ENCODE measurements at places on chromosomes 7 and 10. TPM values are rescaled to one million over a fixed set of nuclear protein-coding genes. Genes with fewer than 3 reads are reported as not detected.

Gene IDI2
- total RNA-seq: not detected

Gene CCDC7
- total RNA-seq: 28.0 TPM

Gene CD36
- 10.0 TPM for total RNA-seq

Gene NUTM2E
- total RNA-seq: 0.16 TPM

Gene UBTD1
- 17.4 TPM for total RNA-seq

Gene SFTPA1
- total RNA-seq: not detected

Gene GPR15LG
- 0.44 TPM for total RNA-seq

Gene CYP2C9
- total RNA-seq: 2.9 TPM

Gene NPC1L1
- total RNA-seq: 0.88 TPM

GRCh38 chr7:44633254-44634186, 27.1 kb downstream of the OGDH start:
- peak overlapping the region; percentile 64 for H3K27ac ChIP-seq
- peaks cover 58% of the 10 kb centered on the region for H3K4me1 ChIP-seq
- H3K4me3 ChIP-seq: no peak overlapping the region
- H3K27me3 ChIP-seq: no peaks in the 10 kb centered on the region

DNA sequence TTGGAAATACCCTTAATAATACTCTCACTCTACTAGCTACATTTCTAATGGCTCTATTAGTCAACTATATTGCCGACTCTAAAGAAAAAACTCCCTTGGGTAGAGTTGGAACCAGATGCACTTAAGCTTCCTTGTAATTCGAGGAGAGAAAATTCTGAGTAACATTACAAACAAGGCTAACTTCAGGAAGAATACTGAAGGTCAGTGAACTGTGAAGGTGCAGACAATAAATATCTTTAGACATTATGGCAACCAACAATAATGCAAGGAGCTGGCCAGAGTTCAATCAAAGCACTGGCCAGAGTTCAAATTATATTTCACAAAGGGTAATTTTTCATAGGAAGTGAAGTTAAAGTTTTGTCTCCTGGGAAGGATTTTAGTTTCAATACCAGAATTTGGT, 40.7 kb upstream of the MRLN start:
- no peaks in the 10 kb centered on the region for H3K4me1 ChIP-seq
- no peaks in the 10 kb centered on the region for H3K27me3 ChIP-seq
- H3K27ac ChIP-seq: no peak overlapping the region
- H3K36me3 ChIP-seq: peaks cover 7% of the 10 kb centered on the region
- DNase-seq: no peak

DNA sequence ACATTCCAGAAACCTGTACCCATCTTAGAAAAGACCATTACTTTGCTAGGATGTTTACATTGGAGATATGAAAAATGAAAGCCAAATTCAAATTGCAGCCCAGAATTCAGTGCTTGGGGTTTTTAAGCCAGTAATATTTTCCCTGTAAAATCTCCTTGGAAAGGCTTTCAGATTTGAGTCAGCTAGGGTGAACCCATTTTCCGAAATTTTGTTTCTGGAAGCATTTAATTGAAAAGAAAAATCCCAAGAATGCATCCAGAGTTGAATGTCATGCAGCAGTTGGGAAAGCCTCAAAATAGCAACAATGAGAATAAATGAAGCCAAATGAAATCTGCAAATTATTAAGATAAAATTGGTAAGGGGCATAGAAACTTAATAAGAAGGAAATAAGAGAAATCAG, 106.4 kb downstream of the BMPER start:
- H3K4me3 ChIP-seq: no peak overlapping the region
- H3K27me3 ChIP-seq: no peaks in the 10 kb centered on the region
- no peaks in the 10 kb centered on the region for H3K4me1 ChIP-seq
- no peak overlapping the region for H3K27ac ChIP-seq

DNA sequence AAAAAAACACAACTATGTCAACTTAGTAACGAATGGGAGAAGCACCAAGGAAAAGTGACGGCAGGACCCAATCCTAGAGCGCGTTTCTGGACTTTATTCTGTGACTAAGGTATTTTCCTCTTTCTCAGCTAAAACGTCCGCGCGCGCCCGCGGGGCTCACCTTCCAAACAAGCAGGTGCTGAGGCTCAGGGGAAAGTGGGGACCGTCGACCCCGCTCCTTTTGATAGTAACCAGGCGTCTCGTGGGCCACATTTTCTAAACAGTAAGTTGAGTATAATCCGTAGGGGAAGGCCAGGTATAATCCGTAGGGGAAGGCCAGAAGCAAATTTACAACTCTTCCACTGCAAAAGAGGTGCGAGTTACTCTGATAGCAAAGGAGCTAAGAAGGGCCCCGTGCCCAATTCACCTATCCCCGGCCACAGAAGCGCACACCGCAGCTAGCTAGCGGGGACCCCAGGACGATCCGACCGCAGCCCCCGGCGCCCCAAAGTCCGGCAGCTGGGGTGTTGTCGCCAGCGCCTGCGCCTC, 743 bp downstream of the MKI67 start:
- H3K27ac ChIP-seq: no peak overlapping the region
- H3K4me1 ChIP-seq: no peaks in the 10 kb centered on the region
- no peak for DNase-seq
- H3K27me3 ChIP-seq: no peaks in the 10 kb centered on the region
- no peaks in the 10 kb centered on the region for H3K36me3 ChIP-seq

GRCh38 chr10:71285180-71285545, 33.9 kb upstream of the SLC29A3 start:
- H3K27ac ChIP-seq: no peak overlapping the region
- H3K4me3 ChIP-seq: no peak overlapping the region
- peaks cover 2% of the 10 kb centered on the region for H3K4me1 ChIP-seq
- peak; percentile 64 for DNase-seq
- peaks cover 4% of the 10 kb centered on the region for H3K36me3 ChIP-seq
- no peaks in the 10 kb centered on the region for H3K27me3 ChIP-seq

- no peak overlapping the region for H3K27ac ChIP-seq
- no peaks in the 10 kb centered on the region for H3K4me1 ChIP-seq
- no peak for DNase-seq
- H3K36me3 ChIP-seq: no peaks in the 10 kb centered on the region
- H3K4me3 ChIP-seq: no peak overlapping the region
- H3K27me3 ChIP-seq: no peaks in the 10 kb centered on the region
Observed at GRCh38 chr10:44330431-44330830, 54.5 kb downstream of the CXCL12 start.

DNA sequence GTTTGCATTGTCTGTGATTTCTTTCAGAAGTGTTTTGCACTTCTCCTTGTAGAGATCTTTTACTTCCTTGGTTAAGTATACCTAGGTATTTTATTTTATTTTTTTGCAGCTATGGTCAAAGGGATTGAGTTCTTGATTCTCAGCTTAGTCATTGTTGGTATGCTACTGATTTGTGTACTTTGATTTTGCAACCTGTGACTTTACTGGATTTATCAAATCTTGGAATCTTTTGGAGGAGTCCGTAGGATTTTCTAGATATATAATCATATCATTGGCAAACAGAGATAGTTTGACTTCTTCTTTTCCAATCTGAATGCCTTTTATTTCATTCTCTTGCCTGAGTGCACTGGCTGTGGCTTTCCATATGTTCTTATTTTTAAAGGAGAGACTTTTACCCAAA, 41.9 kb downstream of the CCSER2 start:
- H3K4me3 ChIP-seq: no peak overlapping the region
- no peaks in the 10 kb centered on the region for H3K36me3 ChIP-seq
- DNase-seq: no peak

GRCh38 chr7:885893-886625, 9.7 kb downstream of the GET4 start:
- DNase-seq: no peak
- peaks cover 19% of the 10 kb centered on the region for H3K36me3 ChIP-seq
- no peaks in the 10 kb centered on the region for H3K27me3 ChIP-seq
- no peak overlapping the region for H3K27ac ChIP-seq
- H3K4me1 ChIP-seq: peaks cover 31% of the 10 kb centered on the region

DNA sequence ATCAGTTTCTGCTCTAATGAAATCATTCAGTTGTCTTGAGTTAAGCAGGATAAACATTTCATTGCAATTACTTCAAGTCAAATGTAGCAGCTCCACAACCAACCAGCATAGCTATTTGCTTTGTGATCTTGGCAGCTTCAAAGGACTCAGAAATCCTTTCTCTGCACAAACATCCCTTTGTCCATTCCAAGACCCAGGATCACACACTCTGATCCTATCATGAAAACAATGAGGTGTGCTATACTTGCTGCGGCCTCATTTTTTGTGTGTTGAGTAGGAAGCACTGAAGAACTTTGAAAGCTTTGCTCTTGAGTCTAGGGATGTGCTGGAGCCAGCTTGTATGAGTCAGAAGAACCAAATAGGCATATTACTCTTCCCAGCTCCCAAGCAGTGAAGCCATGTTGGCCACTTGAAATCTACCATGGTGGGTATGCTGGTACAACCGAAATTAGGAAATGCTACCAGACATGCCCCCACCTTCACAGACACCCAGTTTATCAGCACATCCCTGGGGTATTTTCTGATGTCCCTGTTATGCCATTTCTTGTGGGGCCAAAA, 199.4 kb upstream of the PRSS58 start:
- H3K4me3 ChIP-seq: no peak overlapping the region
- H3K27ac ChIP-seq: no peak overlapping the region
- no peak for DNase-seq
- H3K4me1 ChIP-seq: no peaks in the 10 kb centered on the region

DNA sequence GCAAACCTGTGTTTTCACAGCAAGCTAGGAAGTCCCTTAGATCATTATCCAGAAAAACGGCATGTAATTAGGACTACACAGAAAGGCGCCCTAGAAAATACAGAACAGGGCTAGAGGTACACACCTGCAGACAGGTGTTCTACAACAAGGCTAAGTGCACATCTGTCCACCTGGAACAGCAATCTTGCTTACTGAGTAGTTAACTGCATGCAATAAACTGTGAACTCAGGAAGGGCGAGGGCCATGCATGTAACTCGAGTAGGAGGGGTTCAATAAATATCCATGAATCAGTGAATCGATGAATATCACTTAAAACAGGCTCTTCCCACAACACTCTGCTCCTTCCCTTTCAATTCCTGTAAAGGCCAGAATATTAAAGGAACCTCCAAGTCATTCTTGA, 22.0 kb downstream of the FAM171A1 start:
- H3K27me3 ChIP-seq: no peaks in the 10 kb centered on the region
- H3K4me1 ChIP-seq: peaks cover 3% of the 10 kb centered on the region
- no peak for DNase-seq
- H3K27ac ChIP-seq: peak overlapping the region; percentile 47
- no peaks in the 10 kb centered on the region for H3K36me3 ChIP-seq
- H3K4me3 ChIP-seq: no peak overlapping the region

GRCh38 chr7:104795616-104796398, 218.2 kb upstream of the KMT2E start:
- H3K36me3 ChIP-seq: no peaks in the 10 kb centered on the region
- H3K27ac ChIP-seq: no peak overlapping the region
- H3K27me3 ChIP-seq: no peaks in the 10 kb centered on the region
- no peak for DNase-seq
- H3K4me1 ChIP-seq: no peaks in the 10 kb centered on the region

DNA sequence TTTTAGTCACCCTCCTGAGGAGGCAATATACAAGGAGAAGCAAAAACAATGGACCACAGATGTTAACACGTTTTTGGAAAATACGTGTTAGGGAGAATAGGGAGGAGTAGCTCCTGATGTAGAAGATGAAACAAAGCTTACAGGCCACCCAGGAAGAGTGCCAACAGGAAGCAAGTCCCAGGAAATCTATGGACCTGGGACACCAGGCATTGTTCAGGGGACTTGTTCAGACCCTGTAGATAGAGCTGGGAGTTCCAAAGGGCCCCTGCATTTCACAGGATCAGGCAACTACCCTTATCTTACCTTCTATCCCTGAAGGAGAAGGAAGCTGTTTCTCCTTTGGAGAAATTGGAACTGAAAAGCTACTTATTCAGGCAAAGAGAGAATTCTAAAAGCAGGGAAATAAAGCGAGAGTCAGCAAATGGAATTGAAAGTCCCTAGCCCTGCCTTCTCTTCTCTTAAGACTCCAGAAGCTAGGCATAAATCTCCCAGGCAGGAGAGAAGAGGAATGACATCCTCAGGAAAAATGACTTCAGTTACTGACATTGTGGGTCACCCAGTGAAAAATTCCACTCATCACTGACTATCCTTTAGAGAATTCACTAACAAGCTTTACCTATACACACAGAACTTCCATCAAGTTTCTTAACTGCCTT, 77.7 kb upstream of the FAM3C start:
- no peaks in the 10 kb centered on the region for H3K4me1 ChIP-seq
- no peak overlapping the region for H3K4me3 ChIP-seq
- no peak overlapping the region for H3K27ac ChIP-seq

- no peaks in the 10 kb centered on the region for H3K4me1 ChIP-seq
- H3K27me3 ChIP-seq: no peaks in the 10 kb centered on the region
- no peaks in the 10 kb centered on the region for H3K36me3 ChIP-seq
- no peak overlapping the region for H3K4me3 ChIP-seq
- no peak for DNase-seq
Observed at GRCh38 chr7:51467384-51468017, 150.9 kb upstream of the COBL start.

DNA sequence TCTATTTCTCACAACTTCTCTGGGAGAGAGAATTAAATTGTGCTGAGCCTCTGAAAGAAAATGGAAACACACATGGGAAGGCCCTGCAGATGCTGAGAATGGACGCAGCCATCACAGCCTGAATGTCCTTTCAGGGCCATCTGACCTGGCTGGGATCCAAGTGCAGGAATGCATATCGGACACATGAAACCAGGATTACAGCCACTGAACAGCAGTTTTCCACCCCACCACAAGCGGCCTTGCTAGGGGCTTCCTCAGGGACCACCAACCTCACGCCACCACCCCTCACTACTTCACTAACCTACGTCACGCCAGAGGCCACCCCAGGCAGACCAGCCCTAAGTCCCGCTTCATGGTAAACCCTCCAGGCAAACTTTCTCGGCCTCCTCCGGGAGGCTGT, 103.3 kb downstream of the DIP2C start:
- H3K27ac ChIP-seq: no peak overlapping the region
- no peak overlapping the region for H3K4me3 ChIP-seq
- H3K36me3 ChIP-seq: no peaks in the 10 kb centered on the region
- peak; percentile 87 for DNase-seq

DNA sequence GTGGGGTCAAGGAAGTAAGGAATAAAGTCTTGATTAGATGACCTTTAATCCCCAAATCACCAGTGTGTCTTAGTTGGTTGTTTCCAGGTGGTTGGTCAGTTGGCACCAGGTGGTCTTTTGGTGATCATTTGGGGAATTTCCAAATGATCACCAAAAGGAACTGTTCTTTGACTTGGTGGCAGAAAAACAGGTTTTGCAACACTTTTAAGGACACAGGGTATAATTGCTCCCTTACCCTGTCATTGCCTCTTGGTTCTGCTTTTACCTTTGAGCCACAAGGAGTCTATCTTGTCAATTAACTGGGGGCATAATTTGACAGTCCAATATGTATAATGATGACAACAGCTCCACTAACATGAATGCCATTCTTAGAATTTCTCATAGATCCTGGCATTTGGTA, 104.2 kb downstream of the ADK start:
- no peak overlapping the region for H3K27ac ChIP-seq
- DNase-seq: no peak
- H3K4me1 ChIP-seq: no peaks in the 10 kb centered on the region
- no peaks in the 10 kb centered on the region for H3K27me3 ChIP-seq
- H3K4me3 ChIP-seq: no peak overlapping the region

- DNase-seq: no peak
- H3K27me3 ChIP-seq: no peaks in the 10 kb centered on the region
- no peak overlapping the region for H3K27ac ChIP-seq
- H3K4me1 ChIP-seq: no peaks in the 10 kb centered on the region
- no peak overlapping the region for H3K4me3 ChIP-seq
- H3K36me3 ChIP-seq: no peaks in the 10 kb centered on the region
Observed at GRCh38 chr10:37703833-37704382, 153.5 kb downstream of the ZNF248 start.

All from kidney (tissue), 22 donors.